ENCODE measurements at places on chromosomes 1 and 21.

DNA sequence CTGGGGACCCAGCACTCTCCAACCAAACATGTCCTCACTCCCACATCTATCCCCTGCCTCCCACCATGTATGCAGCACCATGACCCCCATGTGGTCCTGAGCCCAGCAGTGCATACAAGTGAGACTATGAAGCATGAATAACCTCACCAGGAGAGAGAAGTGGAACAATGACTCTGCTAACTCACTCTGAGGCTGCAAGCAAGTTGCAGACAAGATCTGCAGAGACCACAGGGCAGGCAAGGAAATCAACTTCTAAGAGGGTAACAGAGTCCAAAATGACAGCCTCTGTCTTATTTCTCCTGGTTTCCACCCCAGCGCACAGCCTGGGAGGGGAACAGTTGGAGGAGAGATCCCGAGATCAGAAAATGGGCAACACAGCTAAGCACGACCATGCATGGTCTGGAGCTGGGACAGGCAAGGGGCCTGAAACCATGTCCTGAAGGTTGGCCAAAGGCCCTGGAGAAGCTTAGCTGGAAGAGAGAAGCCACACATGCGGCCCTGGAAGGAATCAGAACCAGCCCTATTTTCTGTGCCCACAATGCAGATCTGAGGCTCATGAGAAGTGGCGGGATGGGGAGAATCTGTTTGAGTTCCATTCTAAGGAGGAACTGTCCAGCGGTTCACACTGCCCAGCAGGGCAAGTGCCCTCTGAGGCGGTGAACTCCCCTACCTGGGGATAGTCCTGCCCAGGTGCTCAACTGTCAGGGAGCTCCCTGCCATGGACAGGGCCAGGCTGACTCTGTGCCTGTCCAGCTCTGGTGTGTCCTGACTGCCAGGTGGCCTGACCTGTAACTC lies 12.5 kb upstream of the REN start:
- DNase-seq = no peak

- peak; percentile 33 for DNase-seq
Observed at GRCh38 chr1:157163273-157164127, 25.3 kb upstream of the ETV3 start.

- no peak for DNase-seq
Observed at GRCh38 chr1:31523012-31523411, 53.3 kb upstream of the TINAGL1 start.

DNA sequence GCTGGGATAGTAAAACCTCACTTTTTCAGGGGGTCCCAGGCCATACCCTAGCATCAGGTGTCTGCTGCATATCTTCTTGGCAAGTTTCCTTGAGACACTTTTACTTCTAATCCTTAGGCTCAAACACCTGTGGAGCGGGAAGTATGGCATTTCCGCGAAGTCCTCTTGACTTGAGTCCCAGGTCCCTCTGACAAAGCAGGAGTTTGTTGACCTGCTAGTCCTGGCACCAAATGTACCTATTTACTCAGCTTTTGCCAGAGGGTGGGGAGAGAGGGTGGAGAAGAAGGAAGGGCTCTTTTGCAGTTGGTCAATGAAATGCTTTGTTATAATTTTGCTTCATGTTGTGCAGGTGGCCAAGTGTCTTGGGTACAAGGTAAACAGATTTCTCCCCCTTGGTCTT lies 59.7 kb downstream of the CLIC6 start:
- no peak for DNase-seq

GRCh38 chr1:61638911-61639605 lies 85.9 kb downstream of the TM2D1 start:
- no peak for DNase-seq

GRCh38 chr1:208476846-208477170 lies 232.6 kb upstream of the PLXNA2 start:
- no peak for DNase-seq

DNA sequence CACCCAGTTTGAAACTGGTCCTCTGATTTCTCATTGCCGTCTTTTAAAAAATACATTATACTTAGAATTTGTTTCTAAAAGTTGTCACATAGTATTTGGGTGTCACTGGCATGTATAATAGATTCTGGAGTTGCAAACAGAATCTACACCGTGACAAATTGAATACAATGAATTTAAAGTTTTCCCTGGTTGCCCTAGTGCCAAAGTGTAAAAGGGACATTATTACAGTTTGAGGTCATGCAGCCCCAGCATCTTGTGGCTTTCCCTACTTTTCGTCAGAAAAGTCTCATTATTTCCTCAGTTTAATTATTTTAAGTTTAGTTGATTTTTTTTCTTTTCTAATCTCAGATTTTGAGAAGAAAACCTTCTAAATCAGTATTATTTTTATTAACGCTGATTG lies 155.9 kb downstream of the DISP1 start:
- no peak for DNase-seq

DNA sequence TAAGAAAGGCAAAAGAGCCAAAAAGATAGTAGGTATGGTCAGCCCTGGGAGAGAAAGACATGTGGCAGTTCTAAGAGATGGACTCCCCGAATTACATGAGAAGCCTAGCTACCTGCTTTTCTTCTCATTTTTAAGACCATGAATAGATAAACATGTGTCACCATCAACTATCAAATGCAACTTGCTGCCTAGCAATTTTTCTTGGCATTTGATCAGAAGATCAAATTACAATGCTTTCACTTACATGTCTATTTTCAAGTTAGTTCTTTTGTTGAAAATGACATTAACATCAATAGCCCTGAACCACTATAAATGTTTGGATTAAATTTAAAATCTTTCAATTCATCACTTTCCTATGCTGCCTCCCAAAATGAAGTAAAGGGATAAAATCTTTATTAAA lies 212.3 kb downstream of the HHIPL2 start:
- no peak for DNase-seq

DNA sequence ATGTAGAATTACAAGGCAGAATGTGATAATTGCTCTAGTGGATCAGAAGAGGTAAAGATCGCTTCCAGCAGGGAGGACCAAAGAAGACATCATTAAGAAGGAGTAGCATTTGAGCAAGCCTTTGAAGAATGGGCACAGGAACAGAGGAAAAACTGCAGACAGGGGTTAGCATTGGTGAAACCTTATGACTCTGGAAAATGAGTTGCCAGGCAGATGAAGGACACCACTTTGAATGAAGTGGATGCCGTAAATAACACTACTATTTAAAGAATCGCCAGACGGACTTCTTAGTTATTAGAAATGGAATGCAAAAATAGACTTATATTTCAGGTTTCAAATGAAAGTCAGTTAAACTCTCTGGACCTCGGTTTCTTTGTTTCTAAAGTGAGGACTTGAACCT lies 727.7 kb downstream of the USP25 start:
- no peak for DNase-seq

GRCh38 chr1:7587108-7587772 lies 183.9 kb upstream of the VAMP3 start:
- DNase-seq = no peak

DNA sequence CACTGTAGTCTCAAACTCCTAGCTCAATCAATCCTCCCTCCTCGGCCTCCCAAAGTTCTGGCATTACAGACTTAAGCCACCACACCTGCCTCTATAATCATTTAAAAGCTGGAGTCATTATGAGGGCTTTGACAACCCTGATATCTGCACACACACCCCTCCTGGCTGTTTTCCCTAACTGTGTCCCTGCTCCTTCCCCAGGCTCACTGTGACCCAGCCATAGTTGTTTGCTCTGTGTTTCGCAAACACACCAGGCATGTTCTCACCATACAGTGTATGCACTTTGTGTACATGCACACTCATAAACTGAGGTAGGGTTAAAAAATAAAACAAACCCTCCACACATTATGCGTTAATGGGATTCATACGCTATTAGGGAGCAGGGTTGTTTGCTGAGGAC lies 21.8 kb upstream of the IL20 start:
- no peak for DNase-seq

DNA sequence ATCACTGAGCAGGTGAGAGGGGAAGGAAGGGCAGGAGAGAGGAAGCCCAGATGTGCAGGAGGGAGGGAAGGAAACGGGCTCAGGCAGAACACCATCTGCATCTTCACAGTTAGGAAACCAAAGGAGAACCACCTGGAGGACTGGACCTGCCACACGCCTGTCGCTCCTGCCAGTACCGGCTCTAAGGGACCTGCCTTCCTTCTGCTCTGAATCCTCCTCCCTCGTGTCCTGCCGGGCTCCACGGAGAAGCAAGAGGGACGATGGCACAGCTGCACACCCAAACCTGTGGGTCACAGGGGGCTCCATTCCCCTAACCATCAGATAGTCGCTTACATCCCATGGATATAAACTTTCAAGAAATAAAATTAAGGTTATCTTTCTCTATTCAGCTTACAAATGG lies 56.1 kb downstream of the TOR1AIP2 start:
- DNase-seq = no peak

DNA sequence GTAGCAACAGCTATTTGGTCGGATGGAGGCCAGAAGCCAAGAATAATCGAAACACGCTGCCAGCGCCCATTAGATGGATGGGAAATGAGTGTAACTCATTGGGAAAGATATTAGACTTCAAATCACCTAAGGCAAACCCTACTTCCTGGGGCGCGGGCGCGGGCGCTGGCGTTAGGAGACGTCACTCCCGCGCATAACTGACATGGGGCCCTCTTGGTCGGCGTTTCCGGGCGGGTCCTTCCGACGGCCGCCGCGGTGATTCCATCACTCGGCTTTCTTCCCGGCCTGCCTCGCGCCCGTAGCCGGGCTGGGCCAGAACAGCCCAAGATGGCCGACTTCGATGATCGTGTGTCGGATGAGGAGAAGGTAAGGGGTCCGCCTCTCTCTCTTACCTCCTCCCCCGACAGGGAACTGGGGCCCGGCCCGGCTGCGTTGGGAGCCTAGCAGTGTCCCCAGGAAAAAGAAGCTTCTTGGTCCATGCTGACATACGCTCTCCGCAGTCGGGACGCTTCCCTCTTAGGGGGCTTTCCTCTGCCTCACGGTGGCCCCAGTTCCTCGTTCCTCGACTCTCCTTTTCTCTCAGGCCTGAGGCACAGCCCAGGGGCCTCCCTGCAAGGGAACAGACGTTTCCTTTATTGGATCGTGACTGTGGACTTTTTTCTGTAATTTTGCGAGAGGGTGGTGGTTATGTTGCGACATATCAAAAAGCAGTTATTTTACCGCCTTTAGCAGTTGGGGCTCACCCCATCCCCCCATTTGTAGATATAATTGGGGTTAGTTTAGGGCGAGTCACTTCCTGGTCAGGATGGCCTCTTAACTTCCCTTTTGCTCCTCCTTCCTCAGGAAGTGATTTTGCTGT lies at the start of gene CAPZA1:
CAPZA1 (plus strand) TSS at position 315 of the 859 bp plus-strand sequence; CDS start at position 328, 13 bp downstream.
- DNase-seq = peak; percentile 87

GRCh38 chr1:185672719-185673360 lies 61.4 kb upstream of the HMCN1 start:
- no peak for DNase-seq

DNA sequence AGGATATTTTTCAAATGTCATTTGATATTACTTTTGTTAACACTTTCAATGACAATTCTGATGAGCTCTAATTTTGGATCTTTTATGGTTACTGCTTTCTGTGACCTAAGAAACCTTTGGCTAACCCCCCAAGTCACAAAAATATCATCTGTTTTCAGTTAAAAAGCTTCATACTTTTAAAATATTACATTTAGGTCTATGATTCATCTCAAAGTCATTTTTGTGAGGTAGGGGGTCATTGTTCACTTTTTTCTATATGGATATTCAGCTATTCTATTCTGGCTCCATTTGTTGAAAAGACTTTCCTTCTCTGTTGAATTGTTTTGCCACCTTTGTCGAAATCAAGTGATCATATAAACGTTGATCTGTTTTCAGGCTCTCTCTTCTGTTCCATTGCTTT lies 44.8 kb downstream of the UCHL5 start:
- no peak for DNase-seq

- no peak for DNase-seq
Observed at GRCh38 chr1:24392604-24392946, 21.0 kb downstream of the STPG1 start.

GRCh38 chr1:106688446-106688845 lies 368.0 kb upstream of the PRMT6 start:
- no peak for DNase-seq

- DNase-seq = no peak
Observed at GRCh38 chr1:33735624-33736023, 128.3 kb upstream of the HMGB4 start.

DNA sequence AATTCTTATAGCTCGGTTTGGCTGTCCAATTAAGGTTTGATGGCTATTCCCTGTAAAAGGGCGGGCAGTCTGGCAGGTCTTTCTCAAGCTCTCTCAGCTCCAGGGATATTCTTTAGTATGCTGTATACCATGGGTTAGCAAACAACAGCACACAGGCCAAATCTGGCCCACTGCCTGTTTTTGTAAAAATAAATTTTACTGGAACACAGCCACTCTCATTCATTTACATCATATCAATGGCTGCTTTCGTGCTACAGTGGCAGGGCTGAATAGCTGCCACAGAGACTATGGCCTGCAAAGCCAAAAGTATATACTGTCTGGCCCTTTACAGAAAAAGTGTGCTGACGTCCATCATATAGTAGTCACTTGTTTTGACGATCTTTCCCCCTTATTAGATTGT lies 32.0 kb downstream of the MACO1 start:
- DNase-seq = no peak

DNA sequence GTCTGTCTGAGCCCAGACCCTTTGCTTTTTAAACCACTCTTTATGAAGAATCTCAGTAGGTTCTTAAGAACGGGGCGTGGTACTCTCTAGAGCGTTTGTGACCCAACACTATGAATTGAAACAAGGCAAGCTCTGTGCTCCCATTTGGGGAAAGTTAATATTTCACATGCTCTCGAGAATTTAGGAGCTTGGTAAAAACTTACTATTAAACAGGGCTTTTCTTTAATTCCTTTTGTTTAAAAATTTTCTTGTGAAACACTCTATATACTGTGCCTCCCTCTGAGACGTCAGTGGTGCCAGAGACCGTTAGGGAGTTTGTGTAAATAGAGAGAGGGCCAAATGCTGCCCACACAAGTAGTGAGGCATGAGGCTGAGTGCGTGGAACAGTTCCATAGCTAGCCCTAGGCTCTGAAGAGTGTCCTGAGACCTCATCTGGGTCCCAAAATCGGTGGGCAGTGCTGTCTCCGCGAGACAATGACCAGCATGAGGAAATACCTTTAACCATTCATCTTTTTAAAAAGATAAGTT lies 144.7 kb downstream of the ROR1 start:
- no peak for DNase-seq

DNA sequence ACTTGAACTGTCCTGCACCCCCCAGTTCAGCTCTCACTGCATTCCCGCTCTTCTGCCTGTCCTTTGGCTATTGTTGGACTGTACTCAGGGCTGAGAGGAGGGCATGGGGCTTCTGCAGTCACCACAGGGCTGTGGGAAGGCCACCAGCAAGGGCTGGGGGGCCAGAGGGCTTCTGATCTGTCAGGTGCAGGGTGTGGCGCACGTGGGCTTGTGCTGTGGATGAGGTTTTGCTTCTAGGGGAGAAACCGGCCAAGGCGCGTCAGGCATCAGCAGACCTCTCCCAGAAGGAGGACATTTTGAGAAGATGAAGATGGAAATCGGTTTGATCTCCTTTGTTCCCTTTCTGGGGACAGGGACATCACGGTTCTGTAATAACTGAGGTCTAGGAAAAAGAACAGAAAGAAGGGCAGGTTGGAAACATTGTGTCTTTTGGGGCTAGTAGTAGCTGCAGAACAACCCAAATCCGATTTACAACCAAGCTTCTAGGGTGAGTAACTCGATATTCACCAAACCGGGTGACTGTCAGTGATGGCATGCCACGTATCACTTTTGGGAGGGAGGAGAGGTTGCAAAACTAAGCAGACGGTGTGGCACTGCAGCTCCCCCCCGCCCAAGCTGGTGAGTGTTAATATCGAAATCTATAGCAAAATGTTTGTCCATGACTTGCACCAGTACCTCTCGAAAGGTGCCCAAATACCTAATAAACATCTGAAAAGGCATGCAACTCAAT lies 40.9 kb downstream of the AGPAT3 start:
- DNase-seq = no peak

GRCh38 chr1:224781800-224782199 lies 147.7 kb upstream of the DNAH14 start:
- DNase-seq = no peak

Measured in Jurkat, Clone E6-1 (cell line).